ENCODE measurements at places on chromosomes 6 and 20.
A peak's percentile ranks its signal among the peaks of the same experiment; 100 is the strongest.

DNA sequence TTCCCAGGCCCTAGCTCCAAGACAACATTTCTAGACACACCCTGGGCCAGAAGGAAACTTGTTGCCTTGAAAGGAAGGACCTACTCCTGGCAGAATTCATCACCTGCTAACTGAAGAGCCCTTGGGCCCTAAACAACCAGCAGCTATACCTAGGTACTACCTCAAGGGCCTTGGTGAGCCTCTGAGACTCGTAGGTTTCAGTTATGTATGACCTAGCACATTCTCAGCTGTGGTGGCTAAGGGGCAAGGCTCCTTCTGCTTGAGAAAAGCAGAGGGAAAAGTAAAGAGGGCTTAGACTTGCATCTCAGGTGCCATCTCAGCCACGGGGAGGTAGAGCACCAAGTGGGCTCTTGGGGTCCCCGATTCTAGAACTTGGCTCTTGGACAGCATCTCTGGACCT, 132.3 kb upstream of the NHSL1 start:
- no peak for DNase-seq

DNA sequence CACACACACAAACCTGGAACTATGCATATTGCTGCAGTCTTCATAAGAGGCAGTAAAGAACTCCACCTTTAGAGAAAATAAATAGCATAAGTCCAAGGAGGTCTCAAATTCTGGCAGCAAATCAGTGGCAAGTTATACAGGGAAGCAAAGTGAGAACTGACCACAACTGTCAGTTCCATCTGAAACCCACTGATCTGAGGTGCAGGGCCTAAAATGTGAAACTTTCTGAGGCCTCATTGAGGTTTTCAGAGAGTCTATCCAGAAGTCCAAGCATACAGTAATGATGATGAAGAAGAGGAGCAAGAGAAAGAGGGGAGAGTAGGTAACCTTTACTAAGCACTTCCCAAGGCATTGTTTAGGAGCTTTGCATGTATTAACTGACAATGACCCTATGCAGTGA, 36.3 kb downstream of the MTFR2 start:
- DNase-seq, result no peak

- DNase-seq, result no peak
Observed at GRCh38 chr6:13261464-13261994, 66.8 kb downstream of the TBC1D7 start.

- DNase-seq, result peak; percentile 87
Observed at GRCh38 chr6:118893064-118893806, 717 bp upstream of the ASF1A start.

DNA sequence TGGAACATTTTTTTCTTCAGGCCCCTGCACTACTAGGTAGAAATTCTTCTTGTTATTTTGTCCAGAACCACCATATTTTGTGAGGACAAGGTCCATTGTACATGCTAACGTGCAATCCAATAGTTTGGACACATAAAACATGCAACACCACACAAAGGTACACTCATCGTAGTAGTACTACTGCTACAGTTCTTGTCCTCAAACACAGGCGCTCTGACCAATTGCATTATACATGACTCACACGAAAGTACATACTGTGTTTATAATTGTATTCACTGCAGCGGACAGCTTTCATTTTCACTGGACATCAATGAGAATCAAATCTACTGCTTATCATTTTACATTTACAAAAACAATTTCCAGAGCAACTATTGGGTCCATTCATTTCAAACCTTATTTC, 15.3 kb upstream of the SMLR1 start:
- no peak for DNase-seq

GRCh38 chr6:104186831-104187230, 672.9 kb downstream of the HACE1 start:
- DNase-seq, result no peak

GRCh38 chr6:31070711-31071197, 41.6 kb downstream of the C6orf15 start:
- peak; percentile 90 for DNase-seq

DNA sequence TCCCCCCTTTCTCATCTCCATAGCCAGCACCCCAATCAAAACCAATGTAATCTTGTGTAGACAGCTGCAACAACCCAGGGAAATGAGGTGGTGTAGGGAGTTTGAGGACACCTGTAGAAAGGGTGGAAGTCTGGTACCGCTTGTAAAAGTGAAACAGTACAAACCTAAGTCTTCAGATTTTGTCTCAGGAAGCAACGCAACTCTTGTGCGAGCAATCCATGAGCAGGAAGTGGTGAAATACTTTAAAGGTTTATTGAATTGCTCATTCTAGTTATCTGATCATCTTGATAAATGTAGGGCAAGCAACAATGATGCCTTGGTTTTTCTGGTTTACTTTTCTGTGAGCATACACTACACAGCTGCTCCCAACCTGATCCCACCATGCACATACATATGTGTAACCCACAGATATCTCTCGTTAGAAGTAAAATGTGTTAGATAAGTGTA, 71.1 kb upstream of the THEMIS start:
- DNase-seq, result no peak

DNA sequence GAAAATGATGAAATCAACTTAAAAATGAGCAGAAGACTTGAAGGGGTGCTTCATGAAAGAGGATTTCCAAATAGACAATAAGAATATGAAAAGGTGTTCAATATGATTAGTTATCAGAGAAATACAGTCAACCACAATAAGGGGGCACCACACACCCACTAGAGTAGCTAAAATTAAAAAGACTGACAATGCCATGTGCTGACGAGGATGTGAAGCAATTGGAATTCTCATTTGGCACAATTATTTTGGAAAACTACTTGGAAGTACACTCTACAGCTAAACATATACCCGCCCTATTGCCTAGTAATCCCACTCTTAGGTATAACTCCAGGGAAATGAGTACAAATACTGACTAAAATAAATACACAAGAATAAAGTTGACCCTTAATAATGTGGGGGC, 45.0 kb downstream of the MOCS1 start:
- DNase-seq, result no peak

All from brain (organoid and tissue), 16 donors.